ENCODE measurements at places on chromosomes 6 and 20. TPM values are rescaled to one million over a fixed set of nuclear protein-coding genes. Genes with fewer than 3 reads are reported as not detected.

The ERVFRD-1 gene
- total RNA-seq, result not detected

The RIMS4 gene
- not detected for total RNA-seq

The ENPP1 gene
- 8.1 TPM for total RNA-seq

The SLC32A1 gene
- total RNA-seq, result not detected

The OPRL1 gene
- total RNA-seq, result 1.0 TPM

The SLC17A2 gene
- total RNA-seq, result not detected

The PIM1 gene
- 4.5 TPM for total RNA-seq

The SSTR4 gene
- total RNA-seq, result not detected

The MRAP2 gene
- 4.3 TPM for total RNA-seq

The CDK19 gene
- 13.3 TPM for total RNA-seq

The HDGFL1 gene
- not detected for total RNA-seq

The CDH4 gene
- 5.7 TPM for total RNA-seq

The POM121L2 gene
- total RNA-seq, result not detected

The HCRTR2 gene
- not detected for total RNA-seq

The KCNK16 gene
- not detected for total RNA-seq

The EBF4 gene
- total RNA-seq, result 1.0 TPM

The OR12D3 gene
- total RNA-seq, result not detected

The SOX4 gene
- total RNA-seq, result 91.0 TPM

The NKAPL gene
- total RNA-seq, result 0.43 TPM

The NOP56 gene
- total RNA-seq, result 200 TPM

The TINAG gene
- total RNA-seq, result not detected

The PRRT1 gene
- total RNA-seq, result 0.14 TPM

The ULBP2 gene
- 6.5 TPM for total RNA-seq

The IL17A gene
- total RNA-seq, result not detected

The ENPP3 gene
- total RNA-seq, result not detected
